ENCODE measurements at places on chromosomes 2 and 18. TPM values are rescaled to one million over a fixed set of nuclear protein-coding genes. Genes with fewer than 3 reads are reported as not detected.

GRCh38 chr2:149566652-149567051, 20.9 kb downstream of the MMADHC start:
- DNase-seq: no peak

- DNase-seq: no peak
Measured at GRCh38 chr18:66795051-66795450, 191.2 kb upstream of the CDH19 start.

DNA sequence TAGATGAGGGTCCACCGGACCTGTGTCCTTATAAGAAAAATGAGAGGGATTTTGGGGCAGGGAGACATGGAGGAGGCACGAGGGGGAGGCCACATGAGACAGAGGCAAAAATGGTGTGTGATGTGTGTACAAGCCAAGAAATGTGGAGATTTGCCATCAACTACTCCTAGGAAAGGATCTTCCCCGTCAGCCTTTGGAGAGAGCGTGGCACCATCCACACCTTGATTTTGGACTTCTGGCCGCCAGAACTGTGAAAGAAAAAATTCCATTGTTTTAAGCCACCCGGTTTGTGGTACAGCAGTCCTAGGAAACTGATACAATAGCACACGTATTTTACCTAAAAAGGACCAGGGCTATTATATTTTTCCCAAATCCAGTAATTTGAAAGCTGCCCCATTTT, 829.0 kb upstream of the SALL3 start:
- no peak for DNase-seq

GRCh38 chr2:220628252-220628651, 943.9 kb downstream of the EPHA4 start:
- DNase-seq: no peak

- DNase-seq: no peak
Measured at GRCh38 chr2:10030311-10030736, 13.0 kb upstream of the KLF11 start.

DNA sequence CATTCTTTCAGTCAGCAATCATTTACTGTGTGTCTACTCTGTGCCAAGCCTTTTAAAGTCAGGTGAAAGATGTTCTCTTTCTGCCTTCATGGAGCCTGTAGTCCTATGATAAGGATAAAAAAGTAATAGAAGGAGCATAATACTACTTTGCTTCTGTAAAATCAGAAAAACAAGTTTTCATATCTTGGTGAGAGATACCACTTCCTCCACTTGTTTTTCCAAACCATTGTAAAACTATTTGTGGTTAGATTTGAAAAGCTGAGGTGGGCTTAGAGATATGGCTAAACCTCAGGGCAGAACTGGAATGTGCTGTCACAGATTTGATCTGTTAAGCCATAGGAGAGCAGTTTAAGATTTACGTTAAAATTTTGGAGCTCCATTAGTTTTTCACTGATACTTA, 104.7 kb upstream of the FAM117B start:
- no peak for DNase-seq

The RGPD4 gene
- not detected for total RNA-seq

The KATNAL2 gene
- 5.1 TPM for total RNA-seq

The CFLAR gene
- 440 TPM for total RNA-seq
